ENCODE measurements at places on chromosomes 1 and 21.
A peak's percentile ranks its signal among the peaks of the same experiment; 100 is the strongest.

GRCh38 chr1:205458777-205459566, 3.1 kb upstream of the BLACAT1 start:
- DNase-seq: peak; percentile 74

- DNase-seq: no peak
Observed at GRCh38 chr1:228065543-228066347, 16.8 kb upstream of the ARF1 start.

GRCh38 chr1:56397811-56398231, 181.5 kb downstream of the PLPP3 start:
- no peak for DNase-seq

DNA sequence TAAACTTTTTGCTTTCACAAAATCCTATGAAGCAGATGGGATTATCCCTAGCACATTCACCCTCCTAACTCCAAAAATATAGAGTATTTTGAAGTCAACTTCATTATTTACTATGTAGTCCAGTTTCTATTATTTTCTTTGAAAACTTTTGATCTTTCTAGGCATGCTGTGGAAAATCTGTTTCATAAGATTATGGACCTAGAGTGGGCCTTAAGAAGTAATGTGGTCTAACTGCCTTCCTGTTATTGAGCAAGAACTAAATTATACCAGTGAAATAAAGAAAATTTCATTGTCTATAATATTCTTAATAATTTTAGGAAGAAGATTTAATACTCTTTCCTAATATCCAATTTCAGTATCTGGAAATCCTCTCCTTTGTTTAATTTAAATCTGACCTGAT, 58.1 kb downstream of the PRKACB start:
- DNase-seq: no peak

DNA sequence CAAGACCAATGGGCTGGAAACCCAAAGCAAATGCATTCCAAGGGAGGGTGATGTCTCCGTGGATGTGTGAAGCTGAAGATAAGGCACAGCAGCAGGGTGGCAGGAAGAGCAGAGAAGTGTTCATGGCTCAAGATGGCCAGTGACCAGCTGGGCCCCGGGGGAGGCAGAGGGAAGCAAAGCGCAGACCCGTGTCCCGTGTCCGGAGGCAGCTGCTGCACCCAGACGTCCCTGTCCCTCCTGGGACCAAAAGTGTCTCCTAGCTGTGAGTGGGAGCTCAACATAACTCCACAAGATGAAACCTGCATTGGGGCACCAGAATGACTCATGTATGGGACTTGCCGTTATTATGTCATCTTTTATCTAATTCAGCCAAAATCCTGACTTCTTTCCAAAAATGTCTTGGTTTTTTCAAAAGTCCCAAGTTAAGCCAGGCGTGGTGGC, 118.2 kb downstream of the RIPK4 start:
- DNase-seq: peak; percentile 89

GRCh38 chr1:160522136-160522535, 919 bp downstream of the SLAMF6 start:
- DNase-seq: no peak

GRCh38 chr1:90402893-90403849, 313.9 kb downstream of the BARHL2 start:
- DNase-seq: peak; percentile 93

- no peak for DNase-seq
Observed at GRCh38 chr1:42926879-42927242, 31.8 kb downstream of the SLC2A1 start.

DNA sequence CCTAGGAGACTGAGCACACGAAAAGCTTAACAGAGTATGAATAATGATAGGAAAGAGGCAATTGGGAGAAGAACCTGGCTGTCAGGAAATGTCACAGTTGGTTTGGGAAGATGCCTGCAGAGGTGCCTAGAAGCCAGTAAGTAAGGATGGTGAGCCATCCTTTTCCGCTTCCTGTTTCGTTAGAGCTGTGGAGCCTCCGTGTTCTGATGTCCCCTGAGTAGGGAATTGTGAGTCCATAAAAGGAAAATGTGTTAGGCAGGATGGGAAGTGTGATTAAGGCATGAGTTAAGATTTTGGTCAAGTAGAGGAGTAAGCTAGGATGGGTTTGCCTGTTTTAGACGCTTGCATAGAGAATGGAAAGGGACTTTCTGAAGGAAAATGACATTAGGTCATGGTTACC, 9.0 kb downstream of the CLIC4 start:
- DNase-seq: peak; percentile 49

DNA sequence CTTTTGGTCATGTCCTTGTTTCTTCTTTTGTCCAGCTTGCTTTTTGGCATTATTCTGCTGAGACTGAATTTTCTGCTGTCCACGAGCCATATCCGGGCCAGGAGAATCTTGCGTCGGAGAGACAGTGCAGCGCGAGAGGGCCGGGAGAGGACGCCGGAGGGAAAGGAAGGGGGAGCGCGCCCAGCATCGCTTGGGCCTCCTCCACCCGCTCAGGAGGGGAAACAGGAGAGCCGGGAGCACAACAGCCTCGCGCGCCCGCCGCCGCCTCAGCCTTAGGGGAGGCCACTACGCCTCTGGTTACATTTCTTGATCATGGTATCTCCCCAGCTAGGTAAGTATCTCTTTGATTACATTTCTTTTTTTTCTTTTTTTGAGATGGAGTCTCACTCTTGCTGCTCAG, 7.4 kb upstream of the DEGS1 start:
- no peak for DNase-seq

- peak; percentile 52 for DNase-seq
Observed at GRCh38 chr1:31795801-31796621, 19.8 kb downstream of the SPOCD1 start.

DNA sequence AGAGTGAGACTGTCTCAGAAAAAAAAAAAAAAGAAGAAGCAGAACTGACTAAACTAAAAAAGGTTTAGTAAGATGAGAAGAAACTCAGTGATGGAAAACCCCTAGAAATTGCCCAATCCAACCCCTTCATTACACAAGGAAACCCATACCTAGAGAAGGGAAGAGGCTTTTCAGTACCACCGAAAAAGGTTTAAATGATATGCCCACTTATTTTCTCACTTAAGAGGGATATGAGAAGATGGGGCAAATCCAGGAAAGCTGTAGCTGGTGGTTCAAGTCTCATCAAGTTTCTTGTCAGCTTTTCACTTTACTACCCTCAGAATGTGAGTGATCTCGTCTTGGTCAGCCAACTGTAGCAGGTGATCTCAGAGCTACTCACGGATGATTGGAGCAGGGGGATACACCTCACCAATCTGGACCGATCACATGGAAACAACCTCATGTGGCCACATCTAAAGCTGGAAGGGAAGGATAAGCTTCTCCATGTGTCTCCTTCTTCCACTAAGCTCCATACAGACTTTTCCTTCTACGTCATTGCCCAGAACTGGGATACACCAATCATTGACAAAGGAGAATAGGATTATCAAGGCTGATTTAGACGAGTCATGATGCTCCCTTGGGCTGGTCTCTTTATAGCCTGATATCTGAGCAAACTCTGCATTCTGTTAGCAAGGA, 126.7 kb upstream of the POU3F1 start:
- no peak for DNase-seq

- peak; percentile 42 for DNase-seq
Observed at GRCh38 chr1:183310753-183311479, 107.3 kb downstream of the NMNAT2 start.

DNA sequence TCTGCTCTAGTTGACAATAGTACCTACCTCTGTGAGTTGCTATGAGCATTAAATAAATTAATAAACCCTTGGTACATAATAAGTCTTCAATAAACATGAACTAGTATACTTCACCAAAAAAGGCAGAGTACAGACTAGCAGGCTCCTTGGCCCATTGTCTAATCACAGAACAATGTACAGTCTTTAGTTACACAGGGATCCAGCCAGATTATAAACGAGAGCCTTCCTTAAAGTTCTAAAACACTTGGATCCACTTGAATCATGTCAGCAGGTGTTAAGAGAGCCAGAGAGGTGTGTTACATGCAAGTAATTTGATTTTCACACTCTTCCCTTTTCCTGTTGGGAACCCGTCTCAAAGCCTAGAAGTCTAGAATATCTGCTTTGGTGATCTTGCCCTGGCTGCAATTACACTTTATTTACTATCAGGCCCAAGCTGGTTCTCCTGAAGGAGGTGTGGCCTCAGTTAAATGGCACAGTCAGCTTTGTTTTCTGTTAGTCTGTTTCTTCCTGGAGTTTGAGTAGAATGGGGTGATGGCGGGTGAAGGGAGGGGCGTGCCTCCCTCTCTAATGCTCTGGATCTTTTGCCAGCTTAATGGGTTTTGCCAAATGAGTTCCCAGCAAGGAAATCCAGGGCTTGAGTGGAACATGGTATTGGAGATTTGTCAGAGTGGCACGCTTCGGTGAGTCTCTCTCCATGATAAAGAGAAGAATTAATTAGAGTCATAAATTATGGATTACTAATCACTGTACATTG, 570.9 kb upstream of the CAMK1G start:
- DNase-seq: no peak

DNA sequence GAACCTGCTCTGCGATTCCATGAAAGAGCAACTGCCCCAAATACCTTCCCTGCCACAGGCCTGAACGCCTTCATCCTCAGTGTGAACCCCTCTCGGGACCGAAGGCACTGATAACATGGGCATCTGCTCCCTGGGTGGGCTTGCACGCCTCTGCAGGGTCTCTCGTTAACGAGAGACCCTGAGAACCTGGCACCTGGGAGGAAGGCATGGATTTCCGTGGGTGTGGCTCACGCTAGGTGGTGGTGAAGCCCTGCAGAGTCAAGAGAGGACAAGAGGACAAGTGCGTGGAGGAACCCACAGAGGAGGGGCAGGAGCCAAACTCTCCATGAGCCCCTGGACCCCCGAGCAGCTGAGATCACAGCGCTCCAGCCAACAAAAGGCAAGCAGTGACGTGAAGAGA, 26.8 kb upstream of the COL6A2 start:
- no peak for DNase-seq

DNA sequence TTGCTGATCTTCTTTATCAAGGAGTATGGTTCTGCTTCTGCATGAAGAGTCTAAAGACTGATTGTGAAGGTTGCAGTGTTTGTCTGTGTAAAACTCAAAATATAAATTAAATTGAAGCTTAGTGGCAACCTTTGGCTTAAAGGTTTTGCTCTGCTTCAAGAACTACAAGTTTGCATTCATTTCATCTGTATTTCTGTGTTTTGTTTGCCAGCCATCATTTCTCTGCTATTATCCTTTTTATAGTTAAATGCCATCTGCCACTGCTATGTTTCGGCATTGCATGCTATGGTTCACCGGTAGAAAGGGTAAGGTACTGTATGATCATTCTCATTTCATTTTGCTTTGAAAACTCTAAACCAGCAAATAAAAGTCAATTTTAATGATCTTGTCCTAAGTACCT, 52.9 kb downstream of the OSBPL9 start:
- no peak for DNase-seq

DNA sequence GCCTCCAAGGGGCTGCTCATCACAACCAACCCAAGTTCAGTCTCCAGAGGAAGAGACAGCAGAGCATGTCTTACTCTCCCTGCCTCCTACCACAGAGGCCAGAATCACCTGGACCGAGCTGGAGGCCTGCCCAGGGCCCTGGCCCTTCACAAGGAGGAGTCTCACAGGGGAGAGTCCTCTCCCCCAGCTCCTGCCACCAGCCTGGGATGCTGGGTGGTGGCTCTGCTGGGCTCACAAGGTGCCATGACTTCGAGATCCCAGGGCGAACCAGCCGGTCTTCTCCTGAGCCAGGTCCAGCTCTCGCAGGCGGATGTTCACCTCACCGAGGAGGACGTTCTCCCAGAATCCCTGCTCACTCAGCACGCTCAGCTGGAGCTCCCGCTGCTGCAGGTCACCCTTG, 13.0 kb upstream of the PPP1R15B start:
- no peak for DNase-seq

GRCh38 chr1:46607345-46608130, 3.5 kb upstream of the MKNK1 start:
- no peak for DNase-seq

- DNase-seq: no peak
Observed at GRCh38 chr1:116448785-116449385, 75.8 kb downstream of the ATP1A1 start.

DNA sequence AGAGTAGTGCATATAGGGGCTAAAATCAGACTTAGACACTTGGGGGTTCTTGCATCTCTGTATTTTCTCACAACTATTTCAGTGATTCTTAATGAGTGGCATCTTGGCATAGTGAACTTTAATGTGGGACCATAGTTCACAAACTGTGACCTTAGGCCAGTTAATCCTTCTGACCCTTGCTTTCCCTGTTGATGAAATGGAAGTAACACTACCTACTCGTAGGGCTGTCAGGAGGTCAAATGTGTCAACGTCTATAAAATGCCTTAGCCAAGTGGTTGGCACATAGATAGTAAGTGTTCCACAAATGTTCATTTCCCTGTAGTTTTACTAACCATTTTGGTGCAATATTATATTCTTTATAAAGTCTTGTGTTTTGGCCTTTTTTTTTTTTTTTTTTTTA, 49.4 kb downstream of the DYRK1A start:
- DNase-seq: no peak

- no peak for DNase-seq
Observed at GRCh38 chr1:43550598-43551246, 20.0 kb downstream of the PTPRF start.

DNA sequence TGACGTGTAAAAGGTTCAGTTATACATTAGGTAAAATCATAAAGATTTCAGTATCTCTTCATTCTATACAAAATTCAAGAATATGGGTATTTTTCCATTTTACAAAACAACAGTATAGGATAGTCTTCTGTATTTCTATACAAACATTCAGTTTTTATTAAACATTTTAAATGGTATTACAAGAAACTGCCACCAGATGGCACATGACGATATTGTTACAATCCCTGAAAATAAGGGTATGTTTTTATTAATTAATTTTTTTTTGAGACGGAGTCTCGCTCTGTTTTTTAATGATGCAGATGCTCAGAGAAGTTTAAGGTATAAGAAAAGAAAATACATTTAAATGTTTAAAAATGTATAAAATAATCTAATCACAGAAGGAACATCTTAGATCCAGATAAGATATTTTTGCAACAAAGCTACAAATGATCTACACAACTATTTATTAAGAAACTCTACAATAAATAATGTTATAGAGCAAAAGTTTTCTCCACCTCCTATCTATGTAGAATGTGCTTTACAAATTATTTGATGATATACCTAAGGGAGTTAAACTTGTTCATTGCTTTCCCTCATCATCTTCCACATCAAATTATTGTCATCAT, 23.5 kb upstream of the RSBN1 start:
- DNase-seq: peak; percentile 36

DNA sequence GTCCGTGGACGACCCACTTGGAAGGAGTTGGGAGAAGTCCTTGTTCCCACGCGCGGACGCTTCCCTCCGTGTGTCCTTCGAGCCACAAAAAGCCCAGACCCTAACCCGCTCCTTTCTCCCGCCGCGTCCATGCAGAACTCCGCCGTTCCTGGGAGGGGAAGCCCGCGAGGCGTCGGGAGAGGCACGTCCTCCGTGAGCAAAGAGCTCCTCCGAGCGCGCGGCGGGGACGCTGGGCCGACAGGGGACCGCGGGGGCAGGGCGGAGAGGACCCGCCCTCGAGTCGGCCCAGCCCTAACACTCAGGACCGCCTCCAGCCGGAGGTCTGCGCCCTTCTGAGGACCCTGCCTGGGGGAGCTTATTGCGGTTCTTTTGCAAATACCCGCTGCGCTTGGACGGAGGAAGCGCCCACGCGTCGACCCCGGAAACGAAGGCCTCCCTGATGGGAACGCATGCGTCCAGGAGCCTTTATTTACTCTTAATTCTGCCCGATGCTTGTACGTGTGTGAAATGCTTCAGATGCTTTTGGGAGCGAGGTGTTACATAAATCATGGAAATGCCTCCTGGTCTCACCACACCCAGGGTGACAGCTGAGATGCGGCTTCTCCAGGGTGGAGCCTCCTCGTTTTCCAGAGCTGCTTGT, 32.4 kb downstream of the PRMT2 start:
- peak; percentile 77 for DNase-seq
